Activated T-helper 1 cell treated with Interleukin-2 at 50 U/mL for 16 hours (primary cell): ENCODE measurements at places on chromosomes 1 and 21.

GRCh38 chr1:205775015-205775716 lies at the start of gene RAB29:
TSS of gene RAB29 (minus strand) at chr1:205775482. CDS start at chr1:205774956, 526 bp downstream.
- DNase-seq: peak; percentile 69

GRCh38 chr1:2083666-2084065 lies 33.5 kb downstream of the PRKCZ start:
- no peak for DNase-seq

- no peak for DNase-seq
Observed at GRCh38 chr1:241637604-241638003, 2.6 kb downstream of the CHML start.

DNA sequence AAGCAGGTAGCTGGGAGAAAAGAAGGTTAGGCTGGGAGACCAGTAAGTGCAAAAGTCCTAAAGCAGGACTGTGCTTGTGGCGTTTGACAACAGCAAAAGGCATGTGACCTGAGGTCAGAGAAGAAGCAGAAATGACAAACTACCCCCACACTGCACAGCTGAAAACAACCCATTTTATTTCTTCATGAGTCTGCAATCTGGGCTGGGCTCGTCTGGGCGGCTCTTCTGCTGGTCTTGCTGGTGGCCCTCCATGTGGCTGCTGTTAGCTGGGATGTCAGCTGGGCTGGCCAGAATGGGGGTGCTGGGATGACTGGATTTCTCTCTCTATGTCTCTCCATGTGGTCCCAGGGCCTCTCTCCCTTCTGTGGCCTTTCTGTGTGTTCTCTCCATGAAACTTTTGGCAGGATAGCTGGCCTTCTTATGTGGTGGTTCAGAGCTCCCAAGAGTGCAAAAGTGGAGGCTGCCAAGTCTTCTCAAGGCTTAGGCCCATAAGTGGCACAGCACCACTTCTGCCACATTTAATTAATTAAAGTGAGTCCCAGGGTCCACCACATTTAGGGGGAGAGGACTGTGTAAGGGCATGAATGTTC lies 128.6 kb downstream of the RIPK4 start:
- no peak for DNase-seq

GRCh38 chr1:25458541-25459298 lies 28.0 kb downstream of the MACO1 start:
- DNase-seq: no peak

GRCh38 chr1:147169840-147170674 lies 2.2 kb downstream of the PRKAB2 start:
- no peak for DNase-seq

- DNase-seq: no peak
Observed at GRCh38 chr21:26961698-26962097, 5.2 kb downstream of the ADAMTS5 start.

- DNase-seq: no peak
Observed at GRCh38 chr1:116737855-116738321, 16.3 kb upstream of the CD2 start.

DNA sequence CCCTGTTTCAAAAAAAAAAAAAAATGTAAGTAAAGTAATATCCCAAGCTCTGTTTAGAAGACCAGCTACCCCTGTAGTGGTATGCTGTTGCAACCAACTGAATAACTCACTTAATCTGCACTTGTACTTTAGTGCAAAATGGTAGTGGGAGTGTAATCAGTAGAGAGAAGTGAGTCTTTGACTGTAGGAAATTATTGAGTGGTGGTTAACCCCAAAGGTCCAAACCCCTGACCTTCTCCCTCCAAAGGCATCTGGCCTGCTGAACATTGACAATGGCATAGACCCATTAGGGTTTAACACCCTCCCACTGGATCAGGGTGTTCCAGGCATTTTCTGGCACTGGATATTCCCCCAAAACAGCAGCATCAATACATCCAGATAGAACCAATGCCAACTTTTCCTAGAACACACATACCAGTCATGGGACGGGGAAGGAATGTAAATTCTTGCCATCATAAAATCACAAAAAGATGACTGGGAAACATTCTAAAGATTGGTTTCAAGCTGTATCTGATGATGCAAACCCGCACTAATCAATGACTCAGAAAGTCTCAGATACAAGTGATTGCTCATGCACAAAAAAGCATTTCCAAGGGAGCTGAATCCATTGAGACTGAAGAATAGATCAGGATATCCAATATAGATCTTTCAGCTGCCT lies 110.3 kb downstream of the MRPL39 start:
- no peak for DNase-seq

DNA sequence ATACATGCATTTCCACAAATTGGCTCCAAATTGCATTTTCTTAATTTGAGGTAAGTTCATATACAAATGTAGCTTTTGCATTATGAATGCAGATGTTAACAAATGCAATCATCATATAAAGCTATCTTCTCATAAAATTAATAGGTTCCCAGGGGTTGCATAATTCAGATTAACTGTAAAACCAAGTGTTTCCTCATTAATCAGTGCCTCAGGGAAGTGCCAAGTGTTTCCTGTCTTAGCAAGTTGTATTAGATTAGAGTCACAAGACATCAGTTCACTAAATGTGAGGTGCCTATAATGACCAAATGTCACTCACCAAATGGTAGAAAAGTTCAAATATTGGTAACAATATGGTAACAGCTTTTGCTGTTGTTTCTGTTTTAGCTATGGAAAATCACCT lies 140.8 kb downstream of the PTGER3 start:
- DNase-seq: no peak

- peak; percentile 95 for DNase-seq
Observed at GRCh38 chr1:1630191-1630964, 1.6 kb upstream of the MMP23B start.

GRCh38 chr1:51776408-51776807 lies 102.1 kb downstream of the NRDC start:
- DNase-seq: no peak

- DNase-seq: no peak
Observed at GRCh38 chr1:40886318-40887011, 24.3 kb upstream of the CITED4 start.

- DNase-seq: no peak
Observed at GRCh38 chr1:67517046-67517445, 86.8 kb upstream of the SERBP1 start.

DNA sequence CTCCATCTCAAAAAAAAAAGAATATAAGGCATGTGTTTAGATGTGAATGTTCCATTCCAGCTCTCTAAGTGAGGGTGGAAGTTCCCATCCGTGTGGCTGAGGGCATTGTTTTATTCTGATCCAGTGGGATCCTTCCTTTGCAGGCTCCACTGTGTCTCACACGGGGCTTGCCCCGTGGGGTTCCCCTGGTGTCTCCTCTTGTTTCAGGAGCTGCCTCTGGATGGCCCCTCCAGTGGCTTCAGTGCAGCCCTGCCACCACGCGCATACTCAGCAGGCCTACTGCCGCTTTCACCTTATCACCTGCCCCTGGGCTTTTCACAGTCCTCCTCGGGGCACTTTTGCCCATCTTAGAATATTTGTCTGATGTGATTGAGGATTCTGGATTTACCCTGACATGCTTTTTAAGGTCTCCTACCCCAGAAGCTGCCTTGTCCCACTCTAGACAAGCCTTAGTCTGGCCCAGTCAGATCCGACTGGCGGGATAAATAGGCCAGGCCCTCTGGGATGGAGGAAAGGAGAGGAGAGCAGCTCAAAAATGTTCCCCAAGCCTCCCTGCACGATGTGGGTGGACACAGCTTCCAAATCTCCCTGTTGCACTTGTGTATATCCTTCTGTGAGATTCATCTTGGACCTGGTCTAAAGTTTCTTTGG lies 55.2 kb downstream of the FAM163A start:
- DNase-seq: no peak

DNA sequence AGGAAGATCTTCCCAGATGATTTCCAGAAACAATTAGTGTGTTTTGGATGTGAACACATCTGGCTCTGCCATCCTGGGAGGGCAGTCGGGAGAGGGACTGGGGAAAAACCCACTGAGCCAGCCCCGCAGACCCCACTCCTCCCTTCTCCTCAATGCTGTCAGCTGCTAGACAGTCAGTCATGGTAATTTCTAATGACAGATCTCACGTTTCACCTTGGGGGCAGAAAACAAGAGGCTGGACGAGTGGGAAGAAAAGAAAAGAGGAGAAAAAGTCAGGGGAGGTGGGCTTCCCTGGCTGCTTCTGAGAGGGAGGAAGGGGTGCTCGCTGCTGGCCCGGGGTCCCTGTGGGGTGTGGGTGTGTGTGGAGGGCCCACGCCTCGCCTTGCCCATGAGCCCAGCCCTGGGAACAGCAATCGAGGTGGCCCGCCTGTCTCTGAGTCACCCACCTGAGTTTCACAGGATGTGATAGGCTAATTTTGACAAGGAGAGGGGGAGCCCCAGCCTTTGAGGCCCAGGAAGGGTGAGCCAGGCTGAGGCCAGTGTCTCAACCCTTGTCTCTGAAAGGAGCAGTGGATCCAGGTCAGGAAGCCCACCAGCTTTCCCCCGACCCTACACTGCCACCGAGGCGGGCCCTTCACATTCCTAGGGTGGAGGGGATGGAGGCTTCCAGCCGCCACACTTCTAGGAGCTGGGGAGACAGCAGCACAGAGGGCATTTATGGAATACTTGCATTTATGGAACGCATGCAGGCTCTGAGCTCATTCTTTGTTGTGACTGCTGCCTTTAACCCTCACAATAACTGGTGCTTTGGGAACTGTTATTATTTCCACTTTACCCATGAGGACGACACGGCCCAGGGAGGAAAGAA lies 49.1 kb upstream of the IFNLR1 start:
- DNase-seq: no peak

- no peak for DNase-seq
Observed at GRCh38 chr1:157944663-157945280, 48.7 kb upstream of the KIRREL1 start.

GRCh38 chr21:37259426-37259825 lies 7.7 kb downstream of the VPS26C start:
- DNase-seq: no peak

GRCh38 chr1:158071138-158071537 lies 77.7 kb downstream of the KIRREL1 start:
- DNase-seq: no peak

- no peak for DNase-seq
Observed at GRCh38 chr1:3306583-3307291, 147.7 kb upstream of the ARHGEF16 start.

DNA sequence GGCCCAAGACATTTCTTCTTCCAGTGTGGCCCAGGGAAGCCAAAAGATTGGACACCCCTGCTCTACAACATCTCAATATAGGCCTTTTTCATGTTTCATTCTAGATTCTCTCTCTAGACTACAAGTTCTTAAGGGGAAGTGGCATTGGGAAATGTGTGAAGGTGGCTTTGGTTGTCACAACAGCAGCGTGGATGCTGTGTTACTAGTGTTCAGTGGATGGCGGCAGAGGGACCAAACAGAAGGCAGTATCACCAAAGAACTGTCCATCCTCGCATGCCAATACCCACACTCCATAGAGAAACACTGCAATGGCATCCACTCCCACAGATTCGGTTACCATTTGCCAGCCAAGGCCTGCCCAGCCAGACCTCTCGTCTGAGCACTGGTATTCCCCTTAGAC lies 24.3 kb upstream of the IFNAR2 start:
- no peak for DNase-seq

- peak; percentile 69 for DNase-seq
Observed at GRCh38 chr21:45596704-45597318, 46.7 kb upstream of the PCBP3 start.

DNA sequence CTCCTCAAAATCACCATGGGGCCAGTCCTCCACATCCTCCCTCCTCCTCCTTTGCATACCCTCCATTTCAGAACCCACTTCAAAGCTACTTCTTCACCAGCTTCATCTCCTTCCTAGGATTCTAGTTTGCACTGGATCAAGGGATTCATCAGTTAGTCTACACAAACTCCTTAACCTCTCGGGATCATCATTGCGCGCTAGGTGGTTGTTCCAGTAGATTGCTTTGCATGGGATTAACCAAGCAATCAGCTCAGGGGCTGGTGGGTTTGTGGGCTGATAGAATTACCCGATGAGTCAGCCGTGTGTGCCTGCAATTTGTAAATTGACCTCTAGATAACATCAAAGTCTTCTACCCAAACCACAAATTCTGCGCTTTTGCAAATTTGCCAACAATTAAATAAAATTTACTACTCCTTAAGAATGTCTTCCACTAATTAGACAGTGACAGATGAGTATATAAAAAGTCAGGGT lies 7.7 kb downstream of the KANK4 start:
- no peak for DNase-seq

DNA sequence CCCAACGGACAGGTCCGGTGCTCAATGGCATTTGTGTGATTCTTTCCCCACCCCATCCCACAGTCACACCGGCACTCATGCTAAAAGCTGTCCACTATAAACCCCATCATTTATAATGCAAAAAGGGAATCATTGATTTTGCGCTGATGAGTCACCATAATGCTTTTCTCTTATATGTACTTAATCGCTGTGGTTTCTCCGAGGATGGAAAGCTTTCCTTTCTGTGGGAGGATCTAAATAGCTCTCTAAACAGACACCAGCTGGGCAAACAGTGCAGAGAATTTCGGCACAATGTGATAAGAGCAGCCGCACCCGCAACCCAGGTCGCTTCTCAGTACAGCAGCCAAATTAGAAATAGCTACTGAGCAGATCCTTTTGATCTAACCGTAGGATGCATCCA lies 85.6 kb downstream of the SETD4 start:
- DNase-seq: no peak

DNA sequence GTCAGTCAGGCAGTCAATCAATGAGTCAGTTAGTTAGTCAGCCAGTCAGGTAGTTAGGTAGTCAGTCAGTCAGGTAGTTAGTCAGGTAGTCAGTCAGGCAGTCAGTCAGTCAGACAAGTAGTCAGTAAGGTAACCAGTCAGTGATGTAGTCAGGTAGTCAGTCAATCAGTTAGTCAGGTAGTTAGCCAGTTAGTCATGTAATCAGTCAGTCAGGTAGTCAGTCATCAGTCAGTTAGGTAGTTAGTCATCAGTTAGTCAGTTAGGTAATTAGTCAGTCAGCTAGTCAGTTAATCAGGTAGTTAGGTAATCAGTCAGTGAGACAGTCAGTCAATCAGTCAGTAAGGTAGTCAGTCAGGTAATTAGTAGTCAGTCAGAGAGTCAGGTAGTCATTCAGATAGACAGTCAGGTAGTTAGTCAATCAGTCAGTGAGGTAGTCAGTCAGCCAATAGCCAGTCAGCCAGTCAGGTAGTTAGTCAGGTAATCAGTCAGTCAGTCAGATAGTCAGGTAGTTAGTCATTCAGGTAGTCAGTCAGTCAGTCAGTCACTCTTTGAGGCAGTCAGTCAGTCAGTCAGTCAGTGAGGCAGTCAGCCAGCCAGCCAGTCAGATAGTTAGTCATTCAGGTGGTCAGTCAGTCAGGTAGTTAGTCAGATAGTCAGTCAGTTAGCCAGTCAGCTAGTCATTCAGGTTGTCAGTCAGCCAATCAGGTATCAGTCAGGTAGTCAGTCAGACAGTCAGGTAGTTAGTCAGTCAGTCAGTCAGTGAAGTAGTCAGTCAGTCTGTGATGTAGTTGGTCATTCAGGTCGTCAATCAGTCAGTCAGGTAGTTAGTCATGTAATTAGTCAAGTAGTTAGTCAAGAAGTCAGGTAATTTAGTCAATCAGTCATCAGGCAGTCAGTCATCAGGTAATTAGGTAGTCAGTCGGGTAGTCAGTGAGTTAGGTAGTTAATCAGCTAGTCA lies 15.3 kb downstream of the KRTAP10-1 start:
- no peak for DNase-seq
